Retina (tissue), 1 donor: ENCODE measurements at places on chromosomes 5 and 9.

GRCh38 chr5:9957214-9957613 lies 292.5 kb downstream of the ATPSCKMT start:
- no peak for DNase-seq

GRCh38 chr9:18256568-18256967 lies 217.4 kb upstream of the ADAMTSL1 start:
- no peak for DNase-seq

DNA sequence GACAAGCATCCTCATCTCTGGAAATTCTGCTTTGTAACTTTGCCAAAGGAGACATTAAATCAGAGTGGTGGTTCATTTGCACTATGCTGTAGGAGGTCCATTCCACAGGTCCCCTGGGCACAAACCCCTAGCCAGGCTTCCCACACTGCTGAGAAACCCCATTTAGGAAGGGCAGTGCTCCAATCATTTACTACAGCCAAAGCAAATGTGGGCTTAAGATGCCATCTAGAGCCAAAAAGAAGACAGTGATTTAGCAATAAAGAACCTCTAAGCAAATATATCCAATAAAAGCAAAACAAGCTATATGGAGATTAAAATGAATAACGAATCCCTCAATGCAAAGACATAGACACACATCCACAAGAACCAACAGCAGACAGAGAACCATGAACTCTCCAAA lies 129.0 kb upstream of the ALDH1B1 start:
- DNase-seq, result no peak

GRCh38 chr5:32027717-32028458 lies 146.2 kb downstream of the GOLPH3 start:
- DNase-seq, result peak; percentile 32

- peak; percentile 66 for DNase-seq
Measured at GRCh38 chr5:40904205-40904993, 4.9 kb upstream of the C7 start.

GRCh38 chr5:14069021-14069420 lies 74.1 kb upstream of the TRIO start:
- no peak for DNase-seq

DNA sequence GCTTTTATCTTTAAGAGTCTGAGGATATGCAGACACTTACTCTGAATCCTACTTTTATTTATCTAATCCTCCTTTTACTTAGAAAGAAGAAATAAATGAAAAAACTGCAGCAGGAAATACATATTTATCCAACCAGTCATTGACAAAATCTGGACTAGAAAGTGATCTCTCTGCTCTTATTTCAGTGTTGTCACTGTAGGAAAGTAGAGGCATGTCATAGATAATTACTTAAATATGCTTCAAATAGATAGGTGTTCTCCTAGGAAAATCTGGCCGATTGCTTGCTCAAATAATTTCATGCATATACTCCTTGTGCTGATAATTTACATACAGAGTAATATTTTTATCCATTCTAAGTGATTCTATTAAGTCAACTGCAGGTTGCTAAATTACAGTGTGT lies 2001.9 kb upstream of the C9orf72 start:
- DNase-seq, result no peak

DNA sequence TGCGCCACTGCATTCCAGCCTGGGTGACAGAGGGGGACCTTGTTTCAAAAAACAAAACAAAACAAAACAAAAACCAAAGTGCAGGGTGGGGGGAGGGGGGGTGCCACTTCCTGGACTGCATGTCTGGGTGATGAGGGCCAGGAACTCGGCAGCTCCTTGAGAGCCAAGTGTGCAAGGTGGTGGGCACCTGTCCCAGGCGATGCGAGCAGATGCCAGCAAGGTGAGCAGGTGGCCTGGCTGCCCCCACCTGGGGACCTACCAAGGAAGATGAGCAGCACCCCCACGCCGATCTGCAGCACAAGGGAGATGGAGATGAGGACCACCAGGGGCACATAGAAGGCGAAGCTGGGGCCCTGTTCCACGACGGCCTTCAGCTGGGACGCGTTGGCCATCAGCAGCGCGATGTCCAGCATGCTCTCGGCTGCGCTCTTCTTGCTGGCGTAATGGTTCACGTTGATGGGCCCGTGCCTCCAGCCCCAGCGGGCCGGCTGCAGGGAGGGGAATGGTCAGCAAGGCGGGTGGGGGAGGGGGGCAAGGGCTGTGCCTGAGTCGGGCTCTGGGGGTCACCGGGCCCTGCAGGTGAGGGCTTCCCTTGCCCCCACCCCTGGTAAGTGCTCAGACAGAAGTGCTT lies 7.8 kb downstream of the NINJ1 start:
- DNase-seq, result no peak

DNA sequence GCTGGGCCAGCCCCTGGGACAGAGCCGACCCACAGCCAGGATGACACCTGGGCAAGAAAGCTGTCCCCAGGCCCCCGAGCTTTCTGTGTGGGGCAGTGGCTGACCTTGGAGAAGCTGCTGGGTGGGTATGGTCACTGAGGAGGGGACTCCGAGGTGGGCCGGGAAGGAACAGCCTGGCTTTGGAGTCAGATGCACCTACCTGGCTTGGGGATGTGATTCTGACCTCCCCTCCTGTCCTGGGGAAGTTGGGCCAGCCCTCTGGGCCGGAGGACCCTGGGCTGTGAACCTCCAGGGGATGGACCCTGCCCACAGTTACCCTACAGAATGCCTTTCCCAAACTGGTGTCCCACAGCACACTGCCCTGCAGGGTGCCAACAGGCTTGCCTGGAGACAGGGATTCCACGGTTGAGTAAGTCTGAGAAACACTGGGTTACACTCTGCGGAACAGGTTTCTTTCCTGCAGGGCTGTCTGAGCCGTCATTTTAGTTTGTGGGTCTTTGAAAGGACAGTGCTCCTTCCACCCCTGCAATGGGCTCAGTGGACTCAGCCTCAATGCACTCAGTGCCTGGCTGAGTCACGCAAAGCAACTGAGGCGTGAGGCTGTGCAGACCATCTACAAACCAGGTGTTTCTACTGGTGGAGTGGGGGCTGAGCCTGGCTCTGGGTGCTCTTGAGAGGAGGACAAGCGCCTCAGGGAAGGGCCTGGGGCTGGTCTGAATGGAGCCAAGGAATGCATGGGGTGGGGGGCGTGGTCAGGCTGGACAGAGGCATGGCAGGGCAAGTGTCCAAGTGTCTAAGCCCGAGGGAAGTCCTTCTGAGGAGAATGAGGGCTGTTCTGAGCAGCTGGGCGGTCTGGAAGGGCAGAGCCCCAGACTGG lies 41.3 kb upstream of the PHYKPL start:
- DNase-seq, result no peak

- DNase-seq, result peak; percentile 21
Measured at GRCh38 chr5:154945695-154946301, 4.9 kb downstream of the MRPL22 start.

DNA sequence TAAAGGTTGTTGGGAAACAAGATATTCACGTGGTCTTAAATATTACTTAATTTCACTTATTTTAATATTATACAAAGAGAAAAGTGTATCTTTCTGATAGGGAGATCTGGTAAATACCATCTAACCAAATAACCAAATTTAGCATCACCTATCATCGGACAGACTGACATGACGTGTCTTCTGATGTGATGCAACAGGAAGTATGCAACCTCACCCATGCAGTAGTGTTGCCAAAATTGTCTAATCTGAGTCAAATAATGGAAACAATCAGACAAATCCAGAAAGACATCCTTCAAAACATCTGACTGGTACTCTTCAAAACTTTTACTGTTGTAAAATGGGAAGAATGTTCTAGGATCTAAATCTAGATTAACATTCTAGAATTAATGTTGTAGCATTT lies 148.0 kb downstream of the FGF1 start:
- no peak for DNase-seq

- no peak for DNase-seq
Measured at GRCh38 chr9:5459289-5459829, 9.0 kb downstream of the CD274 start.

DNA sequence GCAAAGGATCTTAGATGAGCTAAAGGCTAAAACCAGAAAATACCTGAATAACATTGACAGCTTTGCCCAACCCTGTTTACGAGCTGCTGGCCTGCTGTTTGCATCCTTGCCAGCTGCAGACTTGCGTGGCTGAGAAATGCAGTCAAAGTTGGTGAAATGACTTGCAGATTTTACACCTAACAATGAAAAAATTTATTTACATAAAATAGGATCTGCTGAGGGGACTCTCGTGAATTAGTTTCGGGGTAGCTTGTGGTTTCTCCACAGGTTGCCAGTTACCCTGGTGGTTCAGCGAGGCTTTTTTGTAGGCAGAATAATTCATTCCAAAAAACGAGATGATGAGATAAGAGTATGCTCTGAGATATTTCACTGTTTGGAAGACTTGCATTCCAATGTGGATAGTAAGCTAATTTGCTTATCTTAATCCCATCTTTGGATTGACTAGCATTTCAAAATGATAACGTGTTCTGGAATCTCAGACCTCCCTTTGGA lies 65.7 kb upstream of the FANCC start:
- no peak for DNase-seq

DNA sequence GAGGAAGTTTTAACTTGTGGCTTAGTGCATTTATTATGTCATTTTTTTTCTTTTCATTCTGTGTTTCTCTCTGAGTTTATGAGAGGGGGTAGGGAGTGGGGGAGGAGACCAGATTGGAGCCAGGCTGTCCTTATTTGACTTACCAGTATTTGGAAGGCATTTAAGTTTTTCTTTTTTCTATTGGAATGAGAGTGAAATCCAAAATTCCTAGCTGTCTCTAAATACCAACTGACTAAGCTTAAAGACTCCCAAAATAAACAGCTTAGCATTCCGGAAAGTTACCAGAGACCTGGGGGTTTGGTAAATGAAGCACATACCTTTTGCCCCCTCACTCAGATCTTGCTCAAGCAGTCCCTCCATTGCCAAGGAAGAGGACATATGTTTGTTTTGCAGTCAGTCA lies 581.9 kb upstream of the BRINP1 start:
- DNase-seq, result no peak

GRCh38 chr5:81631124-81631523 lies 119.8 kb downstream of the SSBP2 start:
- no peak for DNase-seq

- no peak for DNase-seq
Measured at GRCh38 chr5:60701321-60701968, 1.5 kb upstream of the DEPDC1B start.

DNA sequence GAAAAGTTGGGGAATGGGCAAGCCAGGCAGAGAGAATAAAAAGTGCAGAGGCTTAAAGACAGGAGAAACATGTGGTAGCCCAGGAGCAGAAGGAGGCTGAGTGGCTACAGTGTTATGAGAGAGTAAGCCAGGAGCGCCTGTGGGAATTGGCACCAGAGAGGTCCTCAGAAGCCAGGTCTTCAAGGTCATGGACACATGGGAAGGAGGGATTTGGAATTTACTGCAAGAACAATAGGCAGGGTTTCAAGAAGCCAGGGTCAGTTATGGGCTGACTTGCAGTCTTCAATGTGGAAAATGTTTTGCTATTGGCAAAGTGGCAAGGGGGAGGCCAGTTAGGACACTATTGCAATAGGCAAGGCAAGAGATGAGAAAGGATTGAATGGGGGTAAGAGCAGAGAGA lies 29.3 kb downstream of the ERAP1 start:
- no peak for DNase-seq

DNA sequence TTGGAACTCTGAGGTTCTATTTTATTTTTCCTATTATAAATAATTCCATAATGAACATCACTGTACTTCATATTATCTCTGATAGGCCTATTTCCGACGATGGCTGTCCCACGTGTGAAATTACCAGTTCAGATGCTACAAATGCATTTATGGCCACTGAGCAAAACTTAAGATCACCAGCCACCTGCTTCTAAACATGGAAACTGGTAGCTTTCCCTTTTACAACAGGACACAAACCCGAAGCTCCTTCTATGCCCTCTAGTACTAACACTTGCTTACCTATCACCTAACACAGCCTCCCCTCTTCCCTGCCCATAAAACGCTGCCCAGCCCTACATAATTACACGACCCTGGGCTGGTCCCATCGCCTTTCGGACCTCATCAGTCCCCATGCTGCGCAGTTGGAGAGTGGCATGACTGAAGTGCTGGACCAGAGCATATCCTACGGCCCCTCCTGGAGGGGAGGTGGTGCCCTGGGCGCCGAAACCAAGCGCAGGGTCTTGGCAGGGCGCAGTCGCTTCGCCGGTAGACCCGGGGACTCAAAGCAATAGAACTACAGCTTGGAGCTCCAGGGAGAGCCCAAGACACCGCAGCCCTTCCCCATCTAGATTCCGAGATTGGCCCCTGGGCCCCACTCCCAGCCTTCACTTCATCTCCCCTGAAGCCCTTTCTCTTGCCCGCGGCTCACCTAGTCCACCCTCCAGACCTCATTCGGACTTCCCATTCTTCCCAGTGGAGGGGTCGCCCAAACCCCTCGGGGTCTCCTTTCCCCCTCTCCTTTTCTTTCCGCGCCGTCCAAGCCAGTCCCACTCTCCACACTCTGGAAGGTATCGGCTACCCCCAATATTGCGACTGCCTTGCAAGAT lies 1.0 kb upstream of the SAP30L start:
- DNase-seq, result no peak

DNA sequence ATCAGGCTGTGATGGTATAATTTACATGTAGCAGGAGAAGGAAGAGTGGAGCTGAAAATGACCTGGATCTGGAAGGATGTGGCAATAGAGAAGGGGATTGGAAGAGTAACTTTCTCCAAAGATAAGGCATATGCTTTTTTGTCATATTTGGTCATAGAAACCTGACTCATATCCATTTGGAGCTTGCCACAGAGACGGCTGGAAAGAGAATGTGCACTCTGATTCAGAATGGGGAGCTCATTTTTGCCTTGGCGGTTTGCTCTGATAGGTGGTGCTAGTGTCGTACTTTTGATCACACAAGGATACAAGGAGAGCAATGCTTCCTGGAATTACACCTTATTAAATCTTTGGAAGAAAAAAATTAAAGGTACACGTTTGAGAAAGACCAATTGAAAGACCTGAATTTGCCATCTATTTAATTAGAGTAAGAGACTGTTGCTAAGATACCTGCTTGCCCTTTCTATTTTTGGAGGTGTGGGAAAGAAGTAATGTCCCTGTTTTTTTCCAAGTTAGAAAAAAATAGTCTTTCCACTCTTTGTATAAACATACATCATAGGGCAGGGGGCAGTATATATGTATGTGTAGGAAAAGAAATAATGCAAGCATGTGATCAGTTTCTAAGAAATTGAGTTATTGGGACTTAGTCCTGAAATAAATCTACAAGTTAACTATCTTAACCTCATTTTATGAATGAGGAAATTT lies 5.4 kb downstream of the LSM11 start:
- no peak for DNase-seq

DNA sequence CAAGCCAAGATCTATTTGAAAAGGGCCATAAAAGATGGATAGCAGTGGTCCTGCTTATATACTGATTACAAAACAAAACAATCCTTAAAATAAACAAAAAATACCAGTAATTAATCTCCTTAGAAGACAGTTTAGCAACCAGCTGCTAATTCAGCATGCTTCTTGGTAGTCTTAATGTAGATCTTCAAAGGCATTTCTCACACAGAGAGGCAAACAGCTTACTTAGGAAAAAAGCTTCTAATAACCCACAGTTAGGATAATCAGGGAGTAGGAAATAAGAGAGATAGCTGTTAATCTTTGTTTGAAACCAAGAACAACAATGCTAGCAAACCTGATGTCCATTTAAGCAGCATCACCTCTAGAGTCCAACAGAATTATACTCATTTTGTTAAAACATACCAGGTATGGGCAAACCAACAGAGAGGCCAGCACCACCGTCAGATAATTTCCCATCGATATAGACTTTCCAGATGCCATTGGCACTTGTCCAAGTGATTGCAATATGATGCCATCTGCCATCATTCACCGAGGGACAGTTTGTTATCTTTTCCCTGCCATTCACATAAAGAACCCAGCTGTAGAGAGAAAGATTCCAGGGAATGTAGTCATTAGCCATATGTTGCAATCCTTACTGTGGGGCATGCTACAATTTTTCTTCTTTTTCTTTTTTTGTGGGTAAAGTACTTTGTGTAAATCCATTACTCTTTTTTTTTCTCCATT lies 105.6 kb upstream of the TXNDC8 start:
- DNase-seq, result no peak

- no peak for DNase-seq
Measured at GRCh38 chr9:37943345-37944265, 39.7 kb upstream of the SLC25A51 start.
